NCI-H510A (cell line): ENCODE measurements at places on chromosomes 6 and 20.

GRCh38 chr20:63536997-63537524 lies at the start of gene PTK6:
Gene PTK6 (minus strand): TSS chr20:63537376. CDS start chr20:63537314, 62 bp downstream.
- DNase-seq = no peak

DNA sequence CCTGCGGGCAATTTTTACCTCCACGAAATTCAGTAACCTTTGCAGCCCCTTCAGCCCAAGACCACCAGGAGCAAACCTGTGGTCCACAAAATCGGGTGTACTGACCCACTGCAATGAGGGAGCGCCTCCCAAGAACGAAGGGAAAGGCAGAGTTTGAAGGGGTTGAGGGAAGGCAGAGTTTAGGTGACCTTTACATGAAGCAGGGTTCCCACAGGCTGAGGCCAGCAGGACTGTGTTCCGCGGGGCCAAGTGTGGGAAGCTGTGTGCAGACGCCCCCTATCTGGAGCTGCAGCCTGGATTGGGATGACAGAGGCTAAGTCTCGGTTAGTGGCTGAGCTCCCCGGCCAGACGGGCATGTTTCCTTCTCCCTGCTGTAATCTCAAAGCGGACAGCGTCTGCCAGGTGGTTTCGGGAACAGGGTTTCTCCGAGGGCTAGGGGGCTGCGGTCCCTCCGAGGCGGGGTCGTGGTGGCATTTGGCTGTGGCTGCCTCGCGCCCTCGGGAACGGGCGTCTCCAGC lies 826 bp upstream of the PYGB start:
- no peak for DNase-seq

DNA sequence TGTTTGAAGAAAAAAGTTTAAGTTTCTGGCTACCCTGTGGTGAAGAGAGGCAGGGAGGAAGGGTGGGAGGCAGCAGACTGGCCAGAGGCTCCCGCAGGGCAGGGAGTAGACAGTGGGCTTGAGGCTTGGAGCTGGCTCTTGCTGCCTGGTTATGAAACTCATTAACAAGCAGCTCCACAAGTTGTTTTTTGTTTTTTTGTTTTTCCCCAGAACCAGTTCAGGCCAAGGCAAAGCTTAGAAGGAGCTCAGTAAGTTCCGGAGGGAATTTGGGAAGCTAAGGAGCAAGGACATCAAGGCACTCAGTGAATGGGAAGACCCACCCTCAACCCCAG lies 4.0 kb downstream of the DLL1 start:
- DNase-seq = no peak

DNA sequence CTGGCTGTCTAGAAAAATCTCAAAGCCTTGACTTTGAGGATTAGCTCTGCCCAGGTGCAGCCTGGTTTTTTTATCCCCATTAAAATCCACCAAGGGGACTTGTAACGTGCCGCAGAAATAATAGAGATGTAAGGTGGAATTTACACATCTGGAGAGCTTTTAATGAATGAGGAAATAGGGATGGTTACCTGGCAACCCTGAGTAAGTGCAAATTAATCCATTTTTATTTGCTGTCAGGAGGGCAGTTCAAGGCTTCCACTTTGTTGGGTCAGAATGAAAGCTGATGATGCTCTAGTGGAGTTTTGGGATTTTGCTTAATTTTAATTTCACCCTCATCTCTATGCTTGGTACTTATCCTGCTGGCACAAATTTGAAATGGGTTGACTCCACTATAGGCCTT lies 163.4 kb upstream of the CEP162 start:
- no peak for DNase-seq

DNA sequence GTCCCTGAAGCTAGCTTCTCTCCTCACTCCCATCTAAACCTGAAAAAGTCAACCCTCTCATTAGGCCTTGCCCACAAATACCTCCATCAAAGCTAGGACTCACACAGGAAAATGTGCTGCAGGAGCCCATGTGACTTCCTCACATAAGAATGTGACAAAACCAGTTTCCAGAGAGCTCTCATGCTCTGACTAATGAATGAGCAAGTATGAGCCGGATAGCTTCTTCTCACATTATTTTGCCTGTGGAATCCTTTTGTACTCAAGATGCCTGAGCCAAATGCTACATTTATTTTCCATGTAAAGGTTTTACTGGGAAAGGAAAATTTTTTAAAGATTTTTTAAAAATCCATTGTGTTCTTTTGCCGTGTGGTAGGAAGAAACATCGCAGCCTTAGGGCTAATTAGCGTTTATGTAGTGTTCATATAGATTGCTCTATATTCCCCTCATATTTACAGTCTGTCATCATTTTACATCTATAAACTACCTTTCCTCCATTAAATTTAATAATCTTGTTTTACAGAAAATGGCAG lies 68.6 kb upstream of the CCN6 start:
- peak; percentile 23 for DNase-seq
